MCF 10A (cell line): ENCODE measurements at places on chromosomes 2 and 18. TPM values are rescaled to one million over a fixed set of nuclear protein-coding genes. Genes with fewer than 3 reads are reported as not detected.

The VWC2L gene
- total RNA-seq, result not detected in 2 replicates

DNA sequence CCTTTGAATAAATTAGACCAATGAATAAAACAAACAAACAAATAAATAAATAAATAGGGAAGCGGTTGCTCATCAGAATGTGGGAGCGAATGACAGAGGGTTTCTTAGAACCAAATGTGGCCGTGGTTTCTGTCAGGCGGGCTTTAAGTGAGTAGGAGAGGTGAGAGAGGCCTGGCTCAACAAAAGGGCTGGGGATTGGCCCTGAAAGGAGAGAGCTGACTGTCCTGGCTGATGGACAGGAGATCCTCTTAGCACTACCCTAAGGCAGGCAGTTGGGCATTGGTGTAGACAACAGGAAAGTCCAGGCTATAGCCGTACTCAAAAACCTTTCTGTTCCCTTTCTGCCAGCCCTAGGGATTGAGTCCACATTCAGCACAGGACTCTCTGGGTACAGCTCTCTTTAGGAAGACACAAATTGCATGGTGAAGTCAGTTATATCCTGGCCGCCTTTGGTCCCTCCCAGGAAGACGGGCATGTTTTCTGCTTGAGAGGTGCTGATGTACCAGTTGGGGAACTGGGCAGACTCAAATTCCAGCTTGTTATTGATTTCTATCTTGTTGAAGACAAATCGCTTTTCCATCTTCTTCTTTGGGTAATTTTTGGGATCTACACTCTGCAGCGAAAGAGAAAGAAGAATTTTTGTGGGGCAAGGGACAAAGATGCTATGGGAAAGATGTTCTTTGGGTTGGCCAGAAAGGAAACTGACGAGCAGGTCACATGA is 6.5 kb downstream of the IL1B start:
- H3K4me1 ChIP-seq, result peaks cover 9% of the 10 kb centered on the region
- peak overlapping the region; percentile 19 for H3K27ac ChIP-seq
- H3K4me3 ChIP-seq, result no peak overlapping the region
- no peaks in the 10 kb centered on the region for H3K27me3 ChIP-seq

DNA sequence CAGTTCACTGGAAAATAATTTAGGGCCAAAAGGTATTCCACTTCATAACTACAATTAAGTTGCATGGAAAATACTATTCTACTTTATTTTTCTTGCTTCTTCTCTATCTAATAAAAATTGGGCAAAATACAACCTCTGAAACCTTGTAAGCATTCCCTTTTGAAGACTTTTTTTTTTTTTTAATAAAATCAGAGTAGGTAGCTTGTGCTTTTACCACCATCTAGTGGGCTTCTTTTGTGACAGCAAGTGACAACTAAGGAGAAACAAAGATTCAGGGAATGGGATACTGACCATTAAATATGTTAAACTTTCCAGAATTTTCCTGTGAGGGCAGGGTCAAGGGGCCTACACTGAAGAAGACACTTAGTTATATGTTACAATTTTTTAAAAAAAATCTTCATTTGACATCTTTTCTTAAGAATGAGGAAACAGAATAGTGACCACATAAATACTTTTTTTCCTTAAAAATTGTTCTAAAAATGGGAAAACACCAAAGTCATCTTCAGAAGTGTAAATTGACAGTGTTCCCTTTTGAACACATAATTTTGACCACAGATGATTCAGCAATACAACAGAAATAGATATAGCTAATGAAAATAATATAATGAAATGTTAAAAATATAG is 1183.2 kb upstream of the ACVR2A start:
- H3K27me3 ChIP-seq, result no peaks in the 10 kb centered on the region
- no peaks in the 10 kb centered on the region for H3K36me3 ChIP-seq
- H3K4me1 ChIP-seq, result peaks cover 14% of the 10 kb centered on the region
- peak; percentile 54 for DNase-seq
- H3K27ac ChIP-seq, result no peak overlapping the region
- H3K4me3 ChIP-seq, result no peak overlapping the region

The TEX44 gene
- not detected in 2 replicates for total RNA-seq

The ZC3H8 gene
- 20.6 and 30.5 TPM in 2 replicates for total RNA-seq

The CHRND gene
- total RNA-seq, result not detected in 2 replicates

GRCh38 chr2:71609958-71610357 is 156.6 kb downstream of the DYSF start:
- peaks cover 5% of the 10 kb centered on the region for H3K4me1 ChIP-seq
- H3K4me3 ChIP-seq, result no peak overlapping the region
- no peak overlapping the region for H3K27ac ChIP-seq
- DNase-seq, result peak; percentile 33

GRCh38 chr18:64851726-64852125 is 702.8 kb upstream of the LINC00305 start:
- no peak overlapping the region for H3K27ac ChIP-seq
- no peaks in the 10 kb centered on the region for H3K4me1 ChIP-seq
- H3K4me3 ChIP-seq, result no peak overlapping the region
- H3K36me3 ChIP-seq, result no peaks in the 10 kb centered on the region

DNA sequence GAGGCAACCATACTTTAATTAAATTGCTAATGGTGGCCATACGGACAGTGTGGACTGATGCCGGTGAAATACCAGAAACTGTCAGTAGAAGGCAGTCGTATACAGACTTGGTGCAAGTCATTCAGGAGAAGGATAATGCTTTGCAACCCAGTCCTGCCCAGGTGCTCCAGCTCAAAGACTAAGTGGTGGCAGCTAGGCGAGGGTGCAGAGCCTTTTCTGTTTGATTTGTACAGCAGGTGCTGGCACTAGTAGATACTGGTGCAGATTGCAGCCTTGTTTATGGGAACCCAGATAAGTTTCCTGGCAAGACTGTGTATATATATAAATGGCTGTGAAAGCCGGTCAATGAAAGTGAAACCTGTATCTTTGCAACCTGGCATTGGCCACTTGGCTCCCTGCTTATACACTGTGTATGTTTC is 208.3 kb upstream of the SYT4 start:
- H3K27ac ChIP-seq, result no peak overlapping the region
- H3K27me3 ChIP-seq, result peaks cover 11% of the 10 kb centered on the region
- H3K4me1 ChIP-seq, result no peaks in the 10 kb centered on the region
- no peak overlapping the region for H3K4me3 ChIP-seq
- DNase-seq, result no peak

- H3K4me1 ChIP-seq, result no peaks in the 10 kb centered on the region
- H3K36me3 ChIP-seq, result no peaks in the 10 kb centered on the region
- no peak for DNase-seq
Measured at GRCh38 chr2:115757286-115757685, 1314.8 kb downstream of the DPP10 start.

DNA sequence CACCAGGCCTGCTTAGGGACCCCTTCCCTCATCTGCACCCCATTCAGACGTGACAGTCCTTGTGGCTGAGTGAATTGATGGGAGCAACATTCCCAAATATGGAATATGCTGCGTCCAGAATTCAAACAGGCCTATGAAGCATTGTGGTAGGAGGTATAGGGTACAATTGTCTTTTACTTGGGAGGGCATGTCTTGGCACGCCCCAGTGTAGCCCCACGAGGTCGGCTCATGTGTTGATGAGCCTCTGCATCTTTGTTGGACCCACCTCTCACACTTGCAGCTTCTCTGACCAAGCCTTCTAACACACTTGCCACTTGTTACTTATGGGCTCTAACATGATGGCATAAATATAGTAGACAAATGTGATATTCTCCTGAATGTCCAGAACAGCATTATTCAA is 1.6 kb downstream of the TIMM21 start:
- peaks cover 17% of the 10 kb centered on the region for H3K4me1 ChIP-seq
- peak overlapping the region; percentile 94 for H3K4me3 ChIP-seq
- no peak for DNase-seq
- peaks cover 23% of the 10 kb centered on the region for H3K36me3 ChIP-seq
- no peaks in the 10 kb centered on the region for H3K27me3 ChIP-seq
- peak overlapping the region; percentile 93 for H3K27ac ChIP-seq
